ENCODE measurements at places on chromosomes 16 and 17.

DNA sequence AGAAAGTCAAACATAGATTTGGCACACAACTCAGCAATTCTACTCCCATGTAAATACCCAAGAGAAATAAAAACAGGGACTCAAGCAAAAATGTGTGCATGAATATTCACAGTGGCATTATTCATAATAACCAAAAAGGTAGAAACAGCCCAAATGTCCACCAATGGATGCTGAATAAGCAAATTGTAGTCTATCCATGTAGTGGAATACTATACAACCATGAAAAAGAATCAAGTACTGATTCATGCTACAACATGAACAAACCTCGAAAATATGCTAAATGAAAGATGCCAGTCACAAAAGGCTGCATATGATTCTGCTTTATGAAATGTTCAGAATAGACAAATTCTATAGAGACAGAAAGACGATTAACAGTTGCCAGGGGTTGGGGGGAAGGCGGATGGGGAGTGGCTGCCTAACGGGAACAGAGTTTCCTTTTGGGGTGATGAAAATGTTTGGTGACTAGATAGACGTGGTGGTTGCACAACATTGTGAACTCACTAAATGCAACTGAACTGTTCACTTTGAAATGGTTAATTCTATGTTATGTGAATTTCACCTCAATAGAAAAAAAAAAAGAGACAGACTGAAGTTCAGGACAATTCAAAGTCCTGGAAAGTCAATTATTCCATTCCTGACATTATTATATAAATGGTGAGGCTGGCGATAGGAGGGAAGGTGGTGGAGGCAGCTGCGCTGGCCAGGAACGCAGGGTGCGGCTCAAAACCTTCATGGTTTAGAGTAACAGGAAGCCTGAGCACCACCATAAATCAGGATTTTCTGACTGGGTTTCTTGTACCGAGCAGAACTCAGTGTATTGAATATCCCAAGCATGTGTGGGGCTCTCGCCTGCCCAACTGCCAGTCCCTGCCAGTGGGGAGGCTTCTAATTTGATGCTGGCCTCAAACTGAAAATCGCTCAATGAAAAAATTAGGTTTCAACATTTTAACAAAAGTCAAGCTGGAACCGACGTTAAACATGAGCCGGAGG lies 300.9 kb downstream of the C16orf95 start:
- DNase-seq, result no peak

- DNase-seq, result no peak
These were observed 9.3 kb upstream of the USP7 start for GRCh38 chr16:8972843-8973586.

DNA sequence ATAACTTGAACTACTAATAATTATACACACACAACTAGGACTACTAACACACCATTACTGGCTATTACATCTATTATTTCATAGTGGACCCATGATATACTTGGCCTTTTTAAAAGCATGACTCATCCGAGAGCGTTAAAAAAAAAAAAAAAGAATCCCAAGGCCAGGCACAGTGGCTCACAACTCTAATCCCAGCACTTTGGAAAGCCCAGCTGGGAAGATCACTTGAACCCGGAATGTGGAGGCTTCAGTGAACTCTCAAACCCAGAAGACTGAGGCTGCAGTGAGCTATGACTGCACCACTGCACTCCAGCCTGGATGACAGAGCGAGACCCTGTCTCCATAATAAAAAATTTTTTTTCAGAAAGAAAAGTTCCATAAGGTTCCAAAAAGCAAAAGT lies 3.1 kb downstream of the GLG1 start:
- DNase-seq, result no peak

DNA sequence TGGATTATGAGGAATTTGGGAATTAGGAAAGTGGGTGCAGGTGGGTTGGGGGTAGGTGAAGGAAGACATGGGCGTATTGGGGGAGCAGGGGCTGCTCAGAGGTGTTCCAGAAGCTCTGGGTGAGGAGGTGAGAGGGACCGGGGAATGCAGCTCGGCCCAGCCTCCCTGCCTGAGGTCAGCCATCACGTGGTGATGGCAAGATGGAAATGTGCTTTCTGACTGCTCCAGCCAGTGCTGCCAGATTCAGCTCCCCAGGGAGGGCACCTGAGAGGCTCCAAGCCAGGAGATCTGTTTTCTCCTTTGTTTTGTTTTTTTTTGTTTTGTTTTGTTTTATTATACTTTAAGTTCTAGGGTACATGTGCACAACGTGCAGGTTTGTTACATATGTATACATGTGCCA lies 35.2 kb upstream of the STH start:
- no peak for DNase-seq

GRCh38 chr16:47392081-47392480 lies 68.8 kb downstream of the ITFG1 start:
- no peak for DNase-seq

GRCh38 chr17:72697602-72698146 lies 394.8 kb downstream of the SLC39A11 start:
- DNase-seq, result no peak

GRCh38 chr17:77867308-77867781 lies 91.2 kb upstream of the TNRC6C start:
- DNase-seq, result no peak

- no peak for DNase-seq
These were observed 1.0 kb downstream of the FLOT2 start for GRCh38 chr17:28896491-28896883.

DNA sequence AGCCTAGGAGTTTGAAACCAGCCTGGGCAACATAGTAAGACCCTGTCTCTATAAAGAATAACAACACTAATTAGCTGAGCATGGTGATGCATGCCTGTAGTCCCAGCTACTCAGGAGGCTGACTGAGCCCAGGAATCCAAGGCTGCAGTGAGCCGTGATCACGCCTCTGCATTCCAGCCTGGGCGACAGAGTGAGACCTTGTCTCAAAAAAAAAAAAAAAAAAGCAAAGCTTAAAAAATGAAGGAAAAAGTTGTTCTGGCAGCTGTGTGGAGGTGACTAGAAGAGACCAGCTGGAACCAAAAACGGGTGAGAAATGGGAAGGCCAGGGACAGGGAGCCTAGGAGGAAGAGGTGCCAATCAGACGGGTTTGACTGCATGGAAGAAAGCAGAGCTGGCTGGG lies 4.2 kb downstream of the BCL7C start:
- DNase-seq, result no peak

DNA sequence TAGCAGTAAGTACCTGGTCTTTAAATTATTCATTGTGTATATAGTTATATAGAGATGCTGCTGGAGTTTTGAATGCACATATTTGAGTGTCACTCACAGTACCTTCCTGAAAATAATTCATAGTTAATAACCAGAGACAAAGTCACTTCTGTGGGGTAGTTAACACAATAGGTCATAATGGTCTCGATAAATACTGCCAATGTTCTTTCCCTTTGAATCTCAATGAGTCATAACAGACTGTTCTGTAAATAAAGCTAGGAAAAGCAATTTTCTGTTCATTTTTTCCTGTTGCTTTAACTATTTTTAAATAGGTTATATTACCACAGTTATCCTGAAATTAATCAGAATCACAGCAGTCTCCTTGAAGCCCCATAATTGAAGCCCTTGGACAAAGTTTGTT lies 87.2 kb downstream of the MAP2K4 start:
- no peak for DNase-seq

DNA sequence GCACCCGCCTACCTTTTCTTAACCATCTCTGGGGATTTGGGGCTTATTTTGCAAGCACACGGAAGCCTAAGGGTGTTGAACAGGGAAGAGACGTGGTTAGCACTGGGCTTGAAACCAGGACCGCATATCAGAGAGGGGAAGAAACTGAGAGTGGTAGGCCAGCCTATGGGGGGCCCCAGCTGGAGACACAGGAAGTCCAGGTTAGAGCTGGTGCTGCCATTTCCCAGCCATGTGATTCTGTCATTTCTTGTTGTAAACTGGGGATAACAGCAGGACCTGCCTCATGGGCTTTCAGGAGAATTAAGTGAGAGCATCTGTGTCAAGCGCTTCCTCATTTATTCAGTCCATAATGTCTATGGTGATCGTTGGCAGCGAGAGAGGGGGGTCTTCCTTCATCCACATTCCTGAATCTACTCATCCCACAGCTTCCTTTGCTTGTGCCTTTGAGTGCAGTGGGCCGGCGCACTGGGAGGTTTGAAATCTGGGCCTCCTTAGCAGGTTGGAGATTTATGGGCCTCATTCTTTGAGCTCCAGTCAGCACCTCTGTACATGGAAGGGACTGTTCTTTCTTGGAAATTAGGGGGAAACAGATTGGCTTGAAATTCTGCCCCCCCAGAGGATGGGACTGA lies 20.1 kb downstream of the NKD1 start:
- no peak for DNase-seq

GRCh38 chr16:88616736-88617135 lies 21.6 kb upstream of the IL17C start:
- no peak for DNase-seq

GRCh38 chr17:68867759-68868516 lies 87.3 kb downstream of the ABCA8 start:
- no peak for DNase-seq

DNA sequence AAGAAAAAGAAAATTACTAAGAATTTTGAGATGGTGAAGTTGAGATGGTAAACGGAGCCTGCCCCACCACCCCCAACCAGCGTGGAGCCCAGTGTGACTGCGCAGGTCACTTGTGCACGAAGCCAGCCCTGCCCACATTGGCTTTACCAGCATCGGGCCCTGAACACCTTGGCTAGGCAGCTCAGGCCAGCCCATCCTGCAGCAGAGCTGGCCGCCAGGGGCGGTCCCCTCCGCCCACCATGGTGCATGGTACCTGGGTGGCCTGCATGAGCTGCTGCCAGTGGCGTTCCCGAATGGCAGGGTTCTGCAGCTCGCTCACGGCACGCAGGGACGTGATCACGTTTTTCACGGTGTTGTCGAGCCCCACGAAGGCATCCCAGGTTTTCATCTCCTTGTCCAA lies 62.7 kb downstream of the DNAH17 start:
- DNase-seq, result no peak

DNA sequence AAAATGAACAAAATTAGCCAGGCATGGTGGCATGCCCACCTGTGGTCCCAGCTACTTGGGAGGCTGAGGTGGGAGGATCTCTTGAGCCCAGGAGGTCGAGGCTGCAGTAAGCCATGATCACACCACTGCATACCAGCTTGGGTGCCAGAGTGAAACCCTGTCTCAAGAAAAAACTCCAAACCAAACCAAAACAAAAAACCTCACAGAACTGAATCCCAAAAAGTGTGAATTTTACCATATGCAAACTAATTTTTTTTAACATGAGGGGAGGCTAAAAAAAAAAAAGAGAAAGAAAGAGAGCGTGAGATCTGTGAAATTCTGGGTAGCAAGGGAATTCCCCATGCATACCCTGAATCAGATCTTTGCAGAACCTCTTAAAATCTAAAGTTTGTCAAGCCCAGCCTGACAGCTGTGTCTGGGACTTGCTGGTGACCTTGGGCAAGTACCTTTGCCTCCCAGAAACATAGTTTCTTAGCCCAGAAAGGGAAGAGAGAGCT lies 17.1 kb upstream of the CDH1 start:
- no peak for DNase-seq

DNA sequence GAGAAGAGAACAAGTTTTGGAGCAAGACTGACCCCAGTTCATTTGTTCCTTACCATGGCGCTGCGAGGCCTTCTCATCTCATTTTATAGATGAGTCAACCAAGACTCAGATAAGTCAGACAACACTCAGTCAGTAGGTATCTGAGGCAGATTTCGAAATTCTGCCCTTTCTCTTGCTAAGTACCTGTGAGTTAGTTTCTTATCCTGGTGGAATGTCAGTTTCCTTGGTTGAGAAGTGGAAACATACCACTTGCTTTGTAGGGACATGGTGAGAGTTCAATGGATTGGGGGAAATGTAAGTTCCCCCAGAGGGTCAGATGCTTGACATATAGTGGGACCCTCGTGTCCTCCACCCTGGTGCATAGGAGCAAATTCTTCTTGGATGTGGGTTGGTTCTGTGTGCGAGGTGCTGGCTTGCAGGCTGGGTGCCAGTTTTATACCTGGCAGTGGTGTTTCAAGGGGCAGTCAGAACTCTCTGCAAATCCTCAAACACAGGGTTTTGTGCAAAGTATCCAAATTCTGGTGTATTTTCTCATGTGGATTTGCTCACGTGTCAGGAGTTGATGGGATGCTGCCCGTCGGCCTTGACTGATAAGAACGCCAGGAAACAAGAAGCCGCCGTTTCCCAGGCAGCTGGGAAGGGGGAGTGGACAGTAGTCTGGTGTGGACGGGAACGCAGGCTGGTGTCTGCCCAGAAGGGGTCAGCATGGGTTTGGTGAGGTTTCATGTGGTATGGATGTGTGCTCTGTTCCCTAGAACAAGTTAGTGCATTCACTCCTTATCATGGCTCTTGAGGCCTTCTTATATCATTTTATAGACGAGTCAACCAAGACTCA lies 61.1 kb upstream of the CIBAR2 start:
- DNase-seq, result peak; percentile 61

- DNase-seq, result no peak
These were observed 71.9 kb upstream of the GAS7 start for GRCh38 chr17:10270258-10270657.

- no peak for DNase-seq
These were observed 25.1 kb upstream of the SLC47A1 start for GRCh38 chr17:19508577-19508867.

- DNase-seq, result no peak
These were observed 39.0 kb downstream of the EMP2 start for GRCh38 chr16:10541366-10541765.

GRCh38 chr16:7602291-7602950 lies 269.8 kb downstream of the RBFOX1 start:
- no peak for DNase-seq
